Vagina (tissue), 2 donors: ENCODE measurements at places on chromosomes 4 and X.

GRCh38 chr4:45477311-45477733 is 646.5 kb downstream of the GABRG1 start:
- H3K4me3 ChIP-seq, result no peak overlapping the region
- H3K36me3 ChIP-seq, result no peaks in the 10 kb centered on the region
- DNase-seq, result no peak
- H3K27me3 ChIP-seq, result no peaks in the 10 kb centered on the region

- no peaks in the 10 kb centered on the region for H3K4me1 ChIP-seq
- H3K27me3 ChIP-seq, result no peaks in the 10 kb centered on the region
- no peak overlapping the region for H3K4me3 ChIP-seq
- no peak overlapping the region for H3K27ac ChIP-seq
- H3K36me3 ChIP-seq, result no peaks in the 10 kb centered on the region
- DNase-seq, result no peak
Observed at GRCh38 chr4:101967697-101968346, 177.3 kb downstream of the BANK1 start.

- H3K4me3 ChIP-seq, result no peak overlapping the region
- no peaks in the 10 kb centered on the region for H3K36me3 ChIP-seq
- H3K27me3 ChIP-seq, result no peaks in the 10 kb centered on the region
Observed at GRCh38 chrX:28549838-28550237, 37.4 kb upstream of the IL1RAPL1 start.

DNA sequence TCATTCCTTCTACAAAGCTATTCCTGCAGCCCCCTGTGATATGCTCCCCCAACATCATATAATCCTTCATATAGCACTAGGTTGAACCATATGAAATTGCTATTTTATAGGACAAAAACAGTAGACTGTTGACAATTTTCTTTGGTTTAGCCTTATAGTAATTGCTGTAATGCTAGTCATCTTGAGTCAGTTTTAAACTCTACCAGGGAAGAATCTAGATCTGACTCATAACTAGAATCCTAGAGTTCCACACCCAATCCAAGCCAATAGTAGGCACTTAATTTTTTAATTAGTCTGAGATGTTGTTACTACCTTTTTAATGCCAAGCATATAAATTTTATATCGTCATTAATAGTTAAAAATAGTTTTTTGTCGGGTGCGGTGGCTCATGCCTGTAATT is 136.8 kb downstream of the CHRNA9 start:
- H3K36me3 ChIP-seq, result no peaks in the 10 kb centered on the region
- no peak for DNase-seq
- no peaks in the 10 kb centered on the region for H3K4me1 ChIP-seq
- H3K4me3 ChIP-seq, result no peak overlapping the region
- H3K27ac ChIP-seq, result no peak overlapping the region

DNA sequence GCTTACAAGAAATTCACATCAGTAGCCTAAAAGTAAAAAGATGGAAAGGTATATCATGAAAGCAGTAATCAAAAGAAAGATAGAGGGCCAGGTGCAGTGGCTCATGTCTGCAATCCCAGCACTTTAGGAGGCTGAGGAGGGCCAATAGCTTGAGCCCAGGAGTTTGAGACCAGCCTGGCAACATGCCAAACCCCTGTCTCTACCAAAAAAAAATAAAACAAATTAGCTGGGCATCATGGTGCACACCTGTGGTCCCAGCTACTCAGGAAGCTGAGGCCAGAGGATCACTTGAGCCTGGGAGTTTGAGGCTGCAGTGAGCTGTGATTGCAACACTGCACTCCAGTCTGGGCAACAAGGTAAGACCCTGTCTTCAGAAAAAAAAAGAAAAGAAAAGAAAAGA is 55.5 kb downstream of the GSPT2 start:
- no peak overlapping the region for H3K27ac ChIP-seq
- no peak for DNase-seq
- no peaks in the 10 kb centered on the region for H3K27me3 ChIP-seq
- H3K4me1 ChIP-seq, result no peaks in the 10 kb centered on the region
- H3K4me3 ChIP-seq, result no peak overlapping the region

DNA sequence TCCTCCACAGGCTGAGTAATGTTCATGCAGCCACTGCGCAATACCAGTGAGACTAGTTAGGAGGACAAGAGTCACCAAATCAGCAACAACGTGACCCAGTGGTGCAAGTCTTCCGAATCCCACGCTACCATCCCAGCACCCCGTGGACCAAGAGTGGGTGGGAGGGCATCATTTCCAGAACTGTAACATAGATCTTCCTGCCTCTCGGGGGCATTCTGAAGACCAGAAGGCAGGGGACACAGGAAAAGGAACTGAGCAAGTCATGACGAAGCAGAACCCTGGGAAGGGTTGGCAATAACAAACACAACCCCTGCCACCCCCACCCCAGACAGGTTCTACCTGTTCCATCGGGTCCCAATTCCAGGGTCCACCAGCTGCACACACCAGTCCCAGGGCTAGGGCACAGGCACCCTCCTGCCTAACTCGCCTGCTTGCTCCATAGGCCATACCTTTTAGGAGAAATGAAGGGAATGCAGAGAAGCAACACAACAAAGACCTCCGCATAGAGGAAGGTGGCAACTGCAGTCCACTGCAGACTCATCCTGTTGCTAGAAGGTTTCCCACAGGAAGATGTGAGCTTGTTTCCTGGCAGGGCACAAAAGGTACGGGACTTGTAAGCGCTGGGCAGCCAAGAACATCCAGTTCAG is 1.4 kb downstream of the BCAP31 start:
- no peak for DNase-seq
- peak overlapping the region; percentile 63 for H3K4me3 ChIP-seq
- peaks cover 16% of the 10 kb centered on the region for H3K36me3 ChIP-seq
- peak overlapping the region; percentile 74 for H3K27ac ChIP-seq

- no peak for DNase-seq
- no peaks in the 10 kb centered on the region for H3K36me3 ChIP-seq
- no peaks in the 10 kb centered on the region for H3K27me3 ChIP-seq
- no peaks in the 10 kb centered on the region for H3K4me1 ChIP-seq
Observed at GRCh38 chr4:9940041-9940440, 81.3 kb downstream of the SLC2A9 start.

GRCh38 chr4:8865681-8866310 is 5.8 kb downstream of the HMX1 start:
- H3K36me3 ChIP-seq, result no peaks in the 10 kb centered on the region
- H3K27ac ChIP-seq, result no peak overlapping the region
- no peak for DNase-seq
- H3K4me1 ChIP-seq, result peaks cover 7% of the 10 kb centered on the region
- no peaks in the 10 kb centered on the region for H3K27me3 ChIP-seq

DNA sequence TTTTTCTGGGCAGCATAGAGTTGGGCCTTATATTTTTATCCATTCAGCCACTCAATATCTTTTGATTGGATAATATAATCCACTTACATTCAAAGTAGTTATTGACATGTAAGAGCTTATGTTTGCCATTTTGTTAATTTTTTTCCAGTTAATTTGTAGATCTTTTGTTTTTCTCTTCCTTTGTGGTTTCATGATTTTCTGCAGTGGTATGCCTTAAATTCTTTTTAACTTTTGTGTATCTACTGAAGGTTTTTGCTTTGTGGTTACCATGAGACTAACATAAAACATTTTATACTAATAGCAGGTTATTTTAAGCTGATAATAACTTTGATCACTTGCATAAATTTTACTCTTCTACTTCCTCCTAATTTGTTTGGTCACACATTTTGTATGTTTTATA is 140.8 kb upstream of the GATB start:
- no peaks in the 10 kb centered on the region for H3K36me3 ChIP-seq
- H3K4me1 ChIP-seq, result no peaks in the 10 kb centered on the region
- no peaks in the 10 kb centered on the region for H3K27me3 ChIP-seq
- DNase-seq, result no peak
- H3K27ac ChIP-seq, result no peak overlapping the region
- no peak overlapping the region for H3K4me3 ChIP-seq

GRCh38 chrX:105126201-105126600 is 94.3 kb downstream of the TEX13A start:
- no peaks in the 10 kb centered on the region for H3K27me3 ChIP-seq
- H3K4me1 ChIP-seq, result no peaks in the 10 kb centered on the region
- H3K4me3 ChIP-seq, result no peak overlapping the region
- no peaks in the 10 kb centered on the region for H3K36me3 ChIP-seq
- H3K27ac ChIP-seq, result no peak overlapping the region

- no peaks in the 10 kb centered on the region for H3K36me3 ChIP-seq
- no peaks in the 10 kb centered on the region for H3K27me3 ChIP-seq
- no peak for DNase-seq
- H3K4me3 ChIP-seq, result no peak overlapping the region
Observed at GRCh38 chr4:144509088-144510015, 136.6 kb upstream of the HHIP start.

DNA sequence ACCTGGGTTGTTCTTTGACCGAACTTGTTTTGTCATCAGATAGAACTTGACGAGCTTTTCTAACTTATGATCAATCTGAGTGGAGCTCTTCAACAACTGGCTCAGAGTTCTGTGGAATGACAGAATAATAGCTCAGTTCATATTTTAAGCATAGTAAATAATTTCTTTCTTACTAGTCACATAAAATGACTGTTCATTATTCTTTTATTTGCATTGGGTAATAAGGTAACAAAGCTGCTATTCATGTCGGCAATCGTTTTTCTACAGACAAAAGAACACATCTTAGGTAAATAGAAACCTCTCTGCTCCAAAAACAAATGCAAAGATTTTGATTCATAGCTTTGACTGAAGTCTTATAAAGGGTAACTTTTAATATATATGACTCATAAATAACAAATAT is 57.3 kb upstream of the CXCL8 start:
- H3K4me3 ChIP-seq, result no peak overlapping the region
- no peak for DNase-seq
- H3K4me1 ChIP-seq, result no peaks in the 10 kb centered on the region
- H3K27ac ChIP-seq, result no peak overlapping the region
- H3K27me3 ChIP-seq, result no peaks in the 10 kb centered on the region

- H3K27ac ChIP-seq, result no peak overlapping the region
- no peaks in the 10 kb centered on the region for H3K27me3 ChIP-seq
- no peaks in the 10 kb centered on the region for H3K36me3 ChIP-seq
Observed at GRCh38 chrX:97397371-97397770, 513.7 kb downstream of the RPA4 start.

DNA sequence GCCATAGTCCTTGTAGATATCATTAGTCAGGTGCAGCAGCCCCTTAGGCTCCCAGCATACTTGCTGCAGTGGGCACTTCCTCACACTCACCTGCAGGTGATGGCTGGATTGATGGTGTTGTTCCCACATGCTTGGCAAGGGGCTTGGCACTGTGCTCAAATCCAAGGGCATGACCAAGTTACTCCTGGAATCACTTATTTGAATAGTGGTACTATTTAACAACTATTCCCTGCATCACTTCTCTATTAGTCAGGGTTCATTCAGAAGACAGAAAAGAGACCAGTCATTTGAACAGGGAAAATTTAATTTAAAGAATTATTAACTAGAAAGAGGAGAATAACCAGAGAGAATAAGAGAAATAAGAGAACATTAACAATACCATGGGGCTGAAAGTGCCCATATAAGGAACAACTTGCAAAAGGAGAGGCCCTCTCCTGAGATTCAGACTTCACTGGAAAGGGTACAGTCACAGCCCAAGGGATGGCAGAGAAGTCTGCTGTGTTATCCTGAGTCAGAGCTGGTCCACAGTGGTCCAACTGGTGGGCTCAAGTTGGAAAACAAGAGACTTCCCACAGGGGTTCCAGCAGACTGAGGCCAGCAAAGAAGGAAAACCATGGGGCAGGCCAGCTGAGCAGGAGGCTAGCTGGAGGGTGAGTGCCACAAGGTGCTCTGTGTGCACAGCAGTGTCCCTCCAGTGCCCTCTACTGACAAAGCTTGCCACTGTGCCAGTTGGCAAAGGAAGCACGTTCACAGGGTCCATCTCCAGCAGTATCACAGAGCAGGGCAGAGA is 9.8 kb downstream of the SPP1 start:
- no peak overlapping the region for H3K4me3 ChIP-seq
- no peak overlapping the region for H3K27ac ChIP-seq
- no peaks in the 10 kb centered on the region for H3K27me3 ChIP-seq
- H3K36me3 ChIP-seq, result no peaks in the 10 kb centered on the region
- H3K4me1 ChIP-seq, result no peaks in the 10 kb centered on the region
- DNase-seq, result no peak

GRCh38 chrX:2397229-2398063 is 103.3 kb downstream of the DHRSX start:
- DNase-seq, result no peak
- H3K27ac ChIP-seq, result no peak overlapping the region
- no peaks in the 10 kb centered on the region for H3K27me3 ChIP-seq
- H3K4me3 ChIP-seq, result no peak overlapping the region
- H3K36me3 ChIP-seq, result no peaks in the 10 kb centered on the region

DNA sequence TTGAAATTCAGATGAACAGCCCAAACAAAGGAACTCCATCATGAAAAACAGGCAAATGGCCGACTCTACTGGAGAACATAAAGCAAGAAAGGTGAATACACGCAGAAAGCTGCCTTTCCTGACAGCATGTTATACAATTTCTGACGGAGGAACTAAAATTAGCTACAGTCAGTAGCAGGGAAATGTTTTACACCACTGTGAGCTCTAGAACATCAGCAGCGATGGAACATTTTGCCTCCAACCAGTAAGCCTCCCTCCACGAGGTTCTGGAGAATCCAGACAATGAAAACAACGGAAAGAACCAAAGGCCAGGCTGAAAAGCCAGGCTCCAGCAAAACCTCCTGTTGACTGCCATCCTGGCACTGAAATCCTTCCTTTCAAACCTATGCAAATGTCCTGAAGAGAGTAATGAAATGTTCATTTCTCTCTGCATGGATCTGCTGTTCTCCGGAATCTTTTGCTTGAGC is 78.9 kb downstream of the IRF2 start:
- DNase-seq, result no peak
- no peaks in the 10 kb centered on the region for H3K4me1 ChIP-seq
- no peaks in the 10 kb centered on the region for H3K36me3 ChIP-seq
- no peak overlapping the region for H3K27ac ChIP-seq
- no peak overlapping the region for H3K4me3 ChIP-seq
- no peaks in the 10 kb centered on the region for H3K27me3 ChIP-seq

DNA sequence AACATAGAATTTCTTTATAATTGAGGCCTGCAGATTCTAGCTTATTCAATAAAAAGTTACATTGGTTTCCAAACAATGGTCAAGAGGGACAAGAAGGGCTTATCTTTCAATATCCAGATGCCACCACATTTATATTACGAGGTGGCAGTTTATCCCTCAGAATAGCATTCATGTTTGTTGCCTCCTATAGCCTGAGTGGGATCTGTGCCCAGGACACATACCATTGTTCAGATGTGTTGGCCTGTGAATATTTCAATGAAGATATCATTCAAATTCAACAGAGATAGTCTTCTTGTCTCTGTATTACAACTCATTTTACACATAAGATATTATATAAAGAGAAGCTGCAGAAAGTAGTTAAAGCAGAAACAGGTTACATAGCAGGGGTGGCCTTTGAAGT is 20.5 kb downstream of the GLRB start:
- no peak overlapping the region for H3K27ac ChIP-seq
- H3K36me3 ChIP-seq, result no peaks in the 10 kb centered on the region
- no peaks in the 10 kb centered on the region for H3K4me1 ChIP-seq
- H3K27me3 ChIP-seq, result no peaks in the 10 kb centered on the region
- DNase-seq, result no peak
- no peak overlapping the region for H3K4me3 ChIP-seq

GRCh38 chr4:145103496-145103895 is 5.4 kb downstream of the ABCE1 start:
- H3K4me3 ChIP-seq, result no peak overlapping the region
- no peaks in the 10 kb centered on the region for H3K27me3 ChIP-seq
- no peak overlapping the region for H3K27ac ChIP-seq

- no peak overlapping the region for H3K4me3 ChIP-seq
- no peak overlapping the region for H3K27ac ChIP-seq
- no peaks in the 10 kb centered on the region for H3K27me3 ChIP-seq
- no peaks in the 10 kb centered on the region for H3K36me3 ChIP-seq
- no peaks in the 10 kb centered on the region for H3K4me1 ChIP-seq
Observed at GRCh38 chr4:155599085-155599484, 67.6 kb upstream of the GUCY1A1 start.
